Left kidney (tissue), 8 donors: ENCODE measurements at places on chromosomes 7 and 10. TPM values are rescaled to one million over a fixed set of nuclear protein-coding genes. Genes with fewer than 3 reads are reported as not detected.

DNA sequence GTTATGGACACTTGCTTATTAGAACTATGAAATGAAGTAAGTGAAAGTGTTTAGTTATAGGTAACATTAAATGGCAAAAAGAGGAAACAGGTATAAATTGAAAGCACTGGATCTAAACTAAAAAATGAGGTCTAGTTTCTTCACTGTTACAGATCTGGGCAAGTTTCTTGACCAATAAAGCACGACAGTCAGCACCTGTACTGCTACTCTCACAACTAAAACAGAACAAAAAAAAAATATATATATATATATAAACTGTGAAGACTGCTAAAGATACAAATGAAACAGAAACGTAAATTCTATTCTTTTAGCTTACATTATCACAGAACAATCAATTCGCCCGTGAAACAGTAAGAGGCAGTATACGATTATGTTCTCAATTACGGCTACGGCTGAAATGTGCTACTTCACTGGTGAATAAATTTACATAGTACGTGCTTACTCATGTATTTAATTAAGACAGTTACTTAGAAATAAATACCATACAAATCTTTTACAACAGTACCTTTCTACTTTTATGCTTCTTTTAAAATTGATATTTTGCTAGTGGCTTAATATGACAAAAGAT, 4.2 kb downstream of the AHR start:
- peak; percentile 46 for DNase-seq

DNA sequence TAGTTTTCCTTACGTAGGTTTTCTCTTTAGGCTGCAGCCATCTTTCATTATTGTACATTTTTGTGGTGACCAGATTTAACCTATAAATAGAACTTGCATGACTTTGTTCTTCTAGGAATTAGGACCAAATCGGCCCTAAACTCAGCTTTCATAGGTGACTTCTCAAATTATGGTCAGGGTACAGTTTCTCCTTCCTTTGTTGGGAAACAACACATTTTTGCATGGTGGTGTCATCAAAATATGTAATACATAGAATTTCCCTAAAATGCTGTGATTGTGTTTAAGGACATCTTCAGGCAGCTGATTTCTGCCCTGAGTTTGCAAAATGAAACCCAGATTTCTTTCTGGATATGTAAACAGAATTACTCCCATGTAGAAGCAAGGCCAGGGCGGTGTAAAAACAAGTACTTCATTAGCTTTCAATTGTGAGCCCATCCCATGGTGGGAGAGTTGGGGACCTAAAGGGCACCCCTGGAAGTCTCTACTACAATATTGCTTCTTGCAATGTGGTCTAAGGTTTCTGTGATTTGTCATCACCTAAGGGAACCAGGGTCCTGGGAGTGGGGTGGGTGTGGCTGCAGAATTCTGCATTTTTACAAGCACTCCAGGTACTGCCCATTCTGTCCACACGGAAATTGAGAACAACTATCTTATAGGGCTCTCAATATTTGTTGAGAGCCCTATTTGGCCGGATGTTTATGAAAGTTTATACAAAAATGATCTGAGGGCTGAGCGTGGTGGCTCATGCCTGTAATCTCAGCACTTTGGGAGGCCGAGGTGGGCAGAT, 121.0 kb upstream of the FAM171A1 start:
- DNase-seq = no peak

VENTX gene
- 0.18 TPM for polyA plus RNA-seq

DNA sequence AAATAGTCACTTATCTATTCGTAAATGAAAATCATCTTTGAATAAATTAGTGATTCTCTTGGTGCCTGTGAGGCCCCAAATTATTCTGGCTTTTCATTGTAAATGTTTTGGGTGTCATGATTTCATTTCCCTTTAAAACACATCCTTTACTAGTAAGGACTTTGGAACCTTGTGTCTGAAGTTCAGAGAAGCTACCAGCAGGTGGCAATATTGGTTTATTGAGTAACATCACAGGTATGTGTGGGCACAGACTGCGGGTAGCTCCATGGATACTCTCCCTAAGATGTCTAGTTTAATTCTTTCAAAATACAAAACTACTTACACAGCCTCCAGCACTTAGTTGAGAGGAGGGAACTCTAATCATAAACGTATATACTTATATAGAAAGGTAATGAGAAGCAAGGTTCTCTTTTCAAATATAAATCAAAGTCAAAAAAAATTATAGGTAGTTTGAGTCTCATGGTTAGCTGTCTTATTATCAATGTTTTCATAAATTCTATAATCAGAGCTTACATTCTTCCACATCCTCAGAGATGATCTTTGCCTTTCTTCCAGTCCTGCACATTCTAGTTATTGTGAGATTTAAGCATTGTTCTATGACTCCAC, 449.6 kb downstream of the GRM8 start:
- peak; percentile 41 for DNase-seq

DNA sequence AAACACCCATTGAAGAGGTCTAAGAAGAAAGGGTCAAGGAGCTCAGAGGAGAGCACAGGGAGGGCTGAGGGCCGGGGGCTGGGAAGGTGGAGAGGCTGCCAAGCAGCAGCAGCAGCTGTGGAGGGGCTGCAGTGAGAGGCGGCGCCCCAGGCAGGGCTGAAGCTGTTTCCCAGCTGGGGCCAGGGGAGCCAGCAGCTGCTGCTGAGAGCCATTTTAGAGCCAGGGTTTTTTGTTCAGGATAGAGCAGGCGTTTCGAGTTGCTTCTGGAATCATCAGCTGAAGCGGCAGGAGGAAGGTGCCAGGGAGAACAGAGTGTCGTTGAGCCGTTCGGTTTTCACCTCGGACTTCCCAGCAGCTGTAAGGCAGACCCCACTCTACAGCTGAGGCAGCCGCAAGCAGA, 62.7 kb downstream of the LANCL2 start:
- peak; percentile 26 for DNase-seq

DNA sequence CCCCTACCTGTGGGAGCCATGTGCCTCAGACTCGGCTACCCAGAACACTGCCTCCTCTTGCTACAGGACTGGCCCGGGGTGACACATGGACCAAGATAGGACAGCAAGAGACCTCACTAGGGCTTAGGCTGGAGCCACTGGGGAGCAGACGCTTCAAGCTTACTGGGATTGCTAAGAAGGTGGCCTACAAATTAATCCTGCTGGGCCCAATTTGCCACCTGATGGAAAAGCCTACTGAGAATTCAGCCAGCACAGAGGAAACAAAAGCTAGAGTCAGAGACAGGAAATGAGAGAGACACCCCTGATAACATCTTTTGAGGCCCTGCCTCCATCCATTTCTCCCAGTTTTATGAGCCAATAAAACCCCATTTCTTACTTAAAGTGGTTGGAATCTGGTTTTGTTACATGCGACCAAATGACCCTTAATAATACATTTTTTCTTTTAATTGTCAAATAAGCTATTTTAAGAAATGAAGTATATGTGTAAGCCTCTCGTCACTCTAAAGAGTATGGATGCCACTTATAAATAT, 282.1 kb downstream of the CXCL12 start:
- DNase-seq = no peak

DNA sequence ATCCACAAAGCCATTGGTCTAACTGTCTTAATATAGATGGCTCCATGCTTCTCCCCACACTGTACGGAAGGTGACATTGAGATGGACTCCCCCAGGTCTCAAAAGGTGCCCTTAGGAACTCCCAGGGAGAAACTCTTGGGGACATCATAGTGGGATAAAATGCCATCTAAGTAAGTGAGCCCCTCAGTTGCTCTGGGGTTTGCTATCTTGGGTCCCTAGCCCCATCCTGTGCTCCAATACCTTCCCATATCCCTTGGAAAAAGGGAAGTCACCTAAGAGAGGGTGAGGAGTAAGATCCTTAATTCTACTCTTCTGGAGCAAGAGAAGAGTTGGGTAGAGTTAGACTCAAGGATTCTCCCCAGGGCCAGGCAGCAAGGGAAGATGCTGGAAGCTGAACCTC, 7.9 kb downstream of the PRRT4 start:
- no peak for DNase-seq

GRCh38 chr7:85483177-85483576, 296.3 kb upstream of the SEMA3D start:
- DNase-seq = no peak
